ENCODE measurements at places on chromosomes 2 and 18.

DNA sequence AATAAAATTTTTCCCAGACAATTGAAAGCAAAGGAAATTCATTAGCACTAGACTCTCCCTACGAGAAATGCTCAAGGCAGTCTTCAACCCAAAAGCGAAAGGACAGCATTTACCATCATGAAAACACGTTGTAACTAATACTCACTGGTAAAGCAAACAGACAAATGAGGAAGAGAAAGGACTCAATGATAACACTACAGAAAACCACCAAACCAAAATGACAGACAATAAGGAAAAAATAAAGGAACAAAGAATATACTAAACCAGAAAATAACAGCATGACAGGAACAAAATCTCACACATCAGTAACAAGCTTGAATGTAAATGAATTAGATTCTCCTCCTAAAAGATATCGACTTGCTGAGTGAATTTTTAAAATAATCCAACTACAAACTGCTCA, 190.7 kb downstream of the NOL4 start:
- DNase-seq: no peak

GRCh38 chr18:42588786-42589185, 526.7 kb downstream of the RIT2 start:
- DNase-seq: no peak

GRCh38 chr2:197158591-197159550, 151.7 kb downstream of the ANKRD44 start:
- DNase-seq: no peak

DNA sequence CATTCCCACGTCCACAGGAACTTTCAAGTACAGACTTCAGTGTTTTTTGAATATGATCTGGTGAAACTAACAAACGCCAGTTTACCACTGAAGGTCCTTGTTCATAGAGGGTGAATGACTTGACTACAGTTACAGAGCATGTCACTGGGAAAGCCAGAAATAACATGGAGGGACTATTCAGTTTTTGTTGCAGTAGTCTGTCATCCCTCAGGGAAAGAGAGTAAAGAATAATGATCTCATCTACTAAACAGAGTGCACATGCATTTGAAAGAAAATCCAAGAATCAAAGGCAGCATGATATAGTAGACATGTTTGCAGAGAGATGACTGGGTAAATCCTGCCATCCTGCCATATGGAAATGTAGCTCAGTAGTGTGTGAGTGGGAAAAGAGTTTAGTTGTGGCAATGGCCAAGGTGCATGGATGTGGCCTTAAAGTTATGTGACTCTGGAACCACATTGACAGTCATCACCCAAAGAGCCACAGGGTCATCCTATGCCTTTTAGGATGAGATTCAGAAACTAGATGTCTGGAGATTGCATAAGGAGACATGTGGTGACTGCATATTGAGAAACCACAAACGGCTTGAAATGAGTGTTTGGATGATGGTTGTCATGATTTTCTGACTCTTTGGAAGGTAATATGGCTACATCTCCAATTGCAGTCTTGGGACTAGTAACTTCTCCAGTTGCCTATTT, 125.3 kb upstream of the ZEB2 start:
- DNase-seq: peak; percentile 21

- no peak for DNase-seq
Measured at GRCh38 chr2:200193791-200194190, 112.7 kb upstream of the SPATS2L start.

- no peak for DNase-seq
Measured at GRCh38 chr2:240988571-240989271, 9.7 kb upstream of the SNED1 start.

- DNase-seq: no peak
Measured at GRCh38 chr18:23401400-23402347, 51.4 kb upstream of the RIOK3 start.

DNA sequence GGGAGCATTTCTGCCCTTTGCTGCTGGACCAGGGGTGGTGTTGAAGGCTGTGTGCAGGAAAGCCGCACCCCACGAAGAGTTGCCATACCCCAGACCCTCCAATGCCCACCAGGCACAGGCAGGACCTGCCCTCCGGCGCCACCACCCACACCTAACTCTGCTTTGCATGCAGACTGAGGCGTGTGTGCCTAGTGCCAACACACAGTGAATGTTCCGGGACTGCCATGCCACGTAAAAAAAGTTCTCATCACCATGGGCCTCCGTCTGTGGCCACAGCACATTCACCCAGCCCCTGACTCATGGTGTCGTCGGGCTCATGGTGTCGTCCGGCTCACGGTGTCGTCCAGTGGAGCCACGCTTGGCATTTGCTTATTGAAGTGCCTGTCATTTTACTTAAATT, 184.9 kb upstream of the RAB6C start:
- no peak for DNase-seq

DNA sequence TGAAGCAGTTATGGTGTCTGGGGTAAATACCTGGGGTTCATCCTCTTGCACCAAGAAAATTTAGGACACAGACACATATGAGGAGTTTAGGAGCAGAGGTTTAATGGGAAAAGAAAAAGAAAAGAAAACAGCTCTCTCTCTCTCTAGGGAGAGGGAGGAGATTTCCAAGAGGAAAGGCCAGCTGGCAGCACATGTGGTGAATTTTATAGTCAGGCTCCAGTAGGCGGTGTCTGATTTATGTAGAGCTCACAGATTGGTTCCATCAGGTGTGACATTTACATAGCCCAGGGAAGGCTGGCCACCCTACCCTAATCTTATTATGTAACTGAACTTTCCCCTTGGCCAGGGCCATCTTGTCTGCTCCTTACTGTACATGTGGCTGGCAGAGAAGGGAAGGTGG, 297.5 kb upstream of the RGPD4 start:
- no peak for DNase-seq

GRCh38 chr2:27588308-27588707, 5.5 kb downstream of the ZNF512 start:
- DNase-seq: no peak

GRCh38 chr2:175981551-175981950, 20.5 kb downstream of the LNPK start:
- no peak for DNase-seq

- no peak for DNase-seq
Measured at GRCh38 chr2:20473128-20473527, 26.3 kb downstream of the RHOB start.

- no peak for DNase-seq
Measured at GRCh38 chr2:102356741-102357140, 1.1 kb downstream of the IL18R1 start.

GRCh38 chr18:12883372-12883683, 709 bp downstream of the PTPN2 start:
- no peak for DNase-seq

- DNase-seq: no peak
Measured at GRCh38 chr2:119006441-119006840, 64.4 kb downstream of the MARCO start.
